Activated T-cell treated with anti-CD3 and anti-CD28 coated beads, Interleukin-2, amount 50 U/mL, for 72 hours (primary cell): ENCODE measurements at places on chromosomes 6 and 20. TPM values are rescaled to one million over a fixed set of nuclear protein-coding genes. Genes with fewer than 3 reads are reported as not detected.

GRCh38 chr6:79985128-79985527 is 19.3 kb upstream of the TTK start:
- no peak for DNase-seq

DNA sequence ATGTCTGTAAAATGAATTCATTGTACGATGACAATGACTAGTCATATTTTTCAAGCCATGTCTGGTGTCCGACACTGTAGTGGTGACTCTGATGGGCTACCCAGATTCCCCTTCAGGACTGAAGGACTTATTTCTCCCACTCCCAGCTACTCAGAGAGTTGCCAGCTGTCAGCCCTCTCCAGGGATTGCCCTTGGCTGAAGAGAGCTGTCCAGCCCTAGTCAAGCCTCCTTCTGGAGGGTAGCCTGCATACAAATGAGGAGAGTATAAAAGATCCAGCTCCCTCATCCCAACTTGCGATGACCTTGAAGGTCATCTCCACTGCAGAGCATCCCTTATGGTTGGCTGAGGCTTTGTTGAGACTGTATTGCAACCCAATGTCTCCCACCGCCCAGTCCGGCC is 29.9 kb downstream of the JPH2 start:
- DNase-seq: no peak

- DNase-seq: peak; percentile 76
Observed at GRCh38 chr20:3407040-3407770, at the start of gene DNAAF9. Gene DNAAF9, minus strand, starts transcription at chr20:3407669. Its CDS starts 112 bp downstream, at chr20:3407557.

GRCh38 chr20:38227420-38228360 is 32.8 kb downstream of the KIAA1755 start:
- no peak for DNase-seq

- DNase-seq: no peak
Observed at GRCh38 chr20:57682184-57683101, 27.4 kb downstream of the PMEPA1 start.

- no peak for DNase-seq
Observed at GRCh38 chr20:61524951-61525666, 273.0 kb downstream of the CDH4 start.

- DNase-seq: no peak
Observed at GRCh38 chr20:52060794-52061714, 130.5 kb downstream of the ZFP64 start.

- peak; percentile 39 for DNase-seq
Observed at GRCh38 chr20:49045440-49046086, 549 bp upstream of the CSE1L start.

DNA sequence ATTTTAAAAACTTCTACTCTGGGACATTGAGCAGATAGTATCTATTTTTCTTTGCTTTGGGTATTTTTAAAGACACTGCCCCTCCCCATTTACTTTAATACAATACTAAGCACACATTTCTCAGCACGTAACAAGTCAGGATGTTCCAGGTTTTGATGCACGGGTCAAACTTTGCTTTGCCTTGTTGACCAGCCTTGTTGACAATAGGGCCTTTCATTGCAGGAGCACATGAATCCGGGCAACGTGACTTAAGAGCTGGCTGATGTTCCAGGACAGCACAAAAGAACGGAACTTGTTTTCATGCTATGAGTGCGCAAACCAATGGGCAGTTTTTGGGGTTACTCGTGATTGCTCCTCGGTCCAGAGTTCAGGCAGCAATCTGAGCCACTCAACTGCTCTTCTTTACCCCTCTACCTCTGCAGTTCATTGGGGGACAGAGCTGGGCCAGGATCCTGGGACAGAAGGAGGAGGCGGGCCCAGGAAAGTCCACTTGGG is 78.6 kb upstream of the SLC22A16 start:
- no peak for DNase-seq

DNA sequence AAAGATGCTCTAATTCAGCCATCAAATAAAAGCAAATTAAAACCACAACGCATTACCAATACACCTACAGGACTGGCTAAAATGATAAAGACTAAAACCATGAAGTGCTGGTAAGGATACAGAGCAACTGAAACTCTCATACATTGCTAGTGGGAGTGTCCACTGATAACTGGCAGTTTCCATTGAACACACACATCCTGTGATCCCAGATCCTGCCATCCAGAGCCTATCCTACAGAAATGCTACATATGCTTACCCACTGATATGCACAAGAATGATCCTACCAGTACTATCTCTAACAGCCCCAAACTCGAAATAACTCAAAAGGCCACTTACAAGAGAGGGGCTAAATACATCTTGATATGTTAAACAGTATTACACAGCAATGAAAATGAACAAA is 81.0 kb downstream of the FYN start:
- DNase-seq: no peak

GRCh38 chr6:127641905-127642304 is 64.9 kb downstream of the C6orf58 start:
- DNase-seq: peak; percentile 2

CPNE5 gene
- 2.6 TPM for total RNA-seq

PXMP4 gene
- total RNA-seq: 12.8 TPM

SLA2 gene
- 56.6 TPM for total RNA-seq

C6orf58 gene
- total RNA-seq: not detected

MLN gene
- total RNA-seq: not detected

AVP gene
- not detected for total RNA-seq

RFX6 gene
- not detected for total RNA-seq

GPR6 gene
- total RNA-seq: not detected
